Activated T-cell treated with anti-CD3 and anti-CD28 coated beads, Interleukin-2, amount 50 U/mL, for 4 hours (primary cell): ENCODE measurements at places on chromosomes 4 and X. TPM values are rescaled to one million over a fixed set of nuclear protein-coding genes. Genes with fewer than 3 reads are reported as not detected.

The ASMT gene
- total RNA-seq, result not detected

DNA sequence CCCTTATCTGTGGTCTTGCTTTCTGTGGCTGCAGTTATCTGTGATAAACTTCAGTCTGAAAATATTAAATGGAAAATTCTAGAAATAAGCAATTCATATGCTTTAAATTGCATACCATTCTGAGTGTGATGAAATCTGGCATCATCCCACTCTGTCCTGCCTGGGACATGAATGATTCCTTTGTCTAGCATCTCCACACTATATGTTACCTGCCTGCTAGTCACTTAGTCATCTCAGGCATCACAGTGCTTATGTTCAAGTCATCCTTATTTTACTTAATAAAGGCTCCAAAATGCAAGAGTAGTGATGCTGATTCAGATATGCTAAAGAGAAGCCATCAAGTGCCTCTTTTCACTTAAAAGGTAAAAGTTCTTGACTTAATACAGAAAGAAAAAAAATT lies 14.3 kb upstream of the RAB9B start:
- DNase-seq, result no peak

The L1CAM gene
- 0.34 TPM for total RNA-seq

GRCh38 chrX:140664939-140665338 lies 44.6 kb upstream of the LINC00632 start:
- no peak for DNase-seq

- DNase-seq, result no peak
Observed at GRCh38 chrX:21926527-21927278, 13.8 kb upstream of the SMS start.

The GPR50 gene
- total RNA-seq, result not detected

The PCDH11X gene
- total RNA-seq, result not detected

GRCh38 chr4:18445110-18445509 lies 423.6 kb upstream of the LCORL start:
- no peak for DNase-seq

The PDCL2 gene
- total RNA-seq, result not detected
